ENCODE measurements at places on chromosomes 16 and 17.

DNA sequence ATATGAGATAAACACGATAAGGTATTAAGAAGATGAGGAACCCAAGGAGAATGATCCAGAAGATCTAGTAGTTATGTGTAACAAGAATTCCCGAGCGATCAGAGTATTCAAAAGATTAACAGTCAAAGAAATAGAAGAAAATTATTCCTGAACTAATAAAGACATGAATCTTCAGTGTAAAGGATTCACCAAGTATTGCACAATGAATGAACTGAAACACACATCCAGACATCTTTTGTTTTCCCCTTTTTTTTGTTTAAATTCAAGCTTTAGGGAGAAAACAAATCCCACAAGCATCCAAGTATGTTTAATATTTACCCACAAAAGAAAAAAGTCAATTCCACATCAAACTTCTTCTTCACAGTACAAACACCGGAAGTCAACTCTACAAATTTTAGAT is 23.7 kb upstream of the MYOCD start:
- no peak for DNase-seq

- no peak for DNase-seq
Measured at GRCh38 chr17:70375406-70375805, 206.1 kb downstream of the KCNJ2 start.

DNA sequence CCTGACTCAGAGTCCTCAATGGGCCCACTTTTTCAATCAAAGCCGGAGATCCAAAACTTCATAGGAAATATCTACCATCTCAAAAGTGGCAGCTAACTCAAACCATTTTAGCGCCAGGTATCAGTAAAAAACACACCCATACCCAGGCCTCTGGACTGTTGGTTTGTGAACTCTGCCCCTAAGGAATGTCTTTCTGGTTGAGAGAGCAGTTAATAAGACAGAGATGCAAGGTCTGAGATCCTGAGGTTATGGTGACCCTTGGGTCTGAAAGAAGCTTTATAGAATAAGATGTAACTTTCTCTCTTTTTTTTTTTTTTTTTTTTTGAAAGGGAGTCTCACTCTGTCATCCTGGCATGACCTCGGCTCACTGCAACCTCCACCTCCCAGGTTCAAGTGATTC is 350.5 kb downstream of the SOX9 start:
- no peak for DNase-seq

GRCh38 chr16:50568187-50568815 is 20.1 kb downstream of the NKD1 start:
- no peak for DNase-seq

- no peak for DNase-seq
Measured at GRCh38 chr17:12058535-12058934, 37.9 kb downstream of the MAP2K4 start.

DNA sequence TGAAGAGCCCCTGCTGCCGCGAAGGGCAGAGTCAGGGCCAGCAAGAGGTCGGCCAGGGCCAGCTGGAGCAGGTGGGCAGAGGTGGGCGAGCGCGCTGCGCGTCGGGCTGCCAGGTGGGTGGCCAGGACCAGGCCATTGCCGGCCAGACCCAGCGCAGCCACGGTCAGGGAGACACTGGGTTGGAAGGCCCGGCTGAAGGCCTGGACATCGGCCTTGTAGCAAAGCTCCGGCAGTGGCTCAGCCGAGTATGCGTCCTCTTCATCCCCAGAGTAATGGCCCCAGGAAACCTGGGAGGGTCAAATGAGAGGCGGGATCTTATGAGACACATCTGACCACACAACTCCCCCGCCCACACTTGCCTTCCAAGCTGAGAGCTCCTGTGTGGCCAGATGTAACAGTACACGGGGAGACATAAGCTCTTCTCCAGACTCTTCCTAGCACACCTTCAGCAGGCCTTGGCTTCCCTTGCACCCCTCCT is 1.3 kb downstream of the CCR10 start:
- DNase-seq = no peak

GRCh38 chr17:34579017-34579946 is at the start of gene TMEM132E:
TMEM132E (plus strand) TSS chr17:34579582; CDS start chr17:34581077, 1,495 bp downstream.
- no peak for DNase-seq

GRCh38 chr16:77928096-77928495 is 94.3 kb upstream of the CLEC3A start:
- DNase-seq = no peak

DNA sequence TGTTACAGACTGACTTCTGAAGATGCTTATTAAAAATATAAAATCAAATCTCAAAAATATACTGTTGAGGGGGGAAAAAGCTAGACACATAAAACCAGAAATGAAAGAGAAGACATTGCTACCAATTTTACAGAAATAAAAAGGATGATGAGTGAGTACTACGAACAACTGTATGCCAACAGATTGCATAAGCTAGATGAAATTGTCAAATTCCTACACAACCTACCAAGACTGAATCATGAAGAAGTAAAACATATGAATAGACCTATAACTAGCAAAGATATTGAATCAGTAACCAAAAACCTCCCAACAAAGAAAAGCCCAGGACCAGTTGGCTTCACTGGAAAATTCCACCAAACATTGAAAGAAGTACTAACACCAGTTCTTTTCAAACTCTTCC is 3.5 kb upstream of the CAPNS2 start:
- DNase-seq = no peak

GRCh38 chr16:48501516-48502377 is 108.2 kb downstream of the N4BP1 start:
- DNase-seq = no peak

DNA sequence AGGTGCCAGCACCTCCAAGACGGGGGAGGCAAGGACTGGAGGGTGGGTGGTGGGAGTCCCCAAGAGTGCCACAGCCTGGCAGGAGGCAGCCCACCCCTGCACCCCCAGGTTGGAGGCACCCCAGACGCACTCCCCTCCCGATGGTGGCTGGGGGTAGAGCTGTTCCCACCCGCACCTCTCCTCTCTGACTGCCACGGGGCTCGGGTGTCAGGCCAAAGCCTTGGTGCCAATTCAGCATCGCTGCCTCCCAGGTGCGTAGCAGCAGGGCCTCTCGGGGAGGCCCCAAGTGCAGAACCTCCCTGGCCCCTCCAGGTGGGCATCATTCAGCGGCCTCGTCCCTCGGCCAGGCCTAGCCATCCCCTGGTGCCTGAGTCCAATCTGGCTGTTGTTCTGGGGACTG is 81.1 kb downstream of the ENGASE start:
- no peak for DNase-seq

DNA sequence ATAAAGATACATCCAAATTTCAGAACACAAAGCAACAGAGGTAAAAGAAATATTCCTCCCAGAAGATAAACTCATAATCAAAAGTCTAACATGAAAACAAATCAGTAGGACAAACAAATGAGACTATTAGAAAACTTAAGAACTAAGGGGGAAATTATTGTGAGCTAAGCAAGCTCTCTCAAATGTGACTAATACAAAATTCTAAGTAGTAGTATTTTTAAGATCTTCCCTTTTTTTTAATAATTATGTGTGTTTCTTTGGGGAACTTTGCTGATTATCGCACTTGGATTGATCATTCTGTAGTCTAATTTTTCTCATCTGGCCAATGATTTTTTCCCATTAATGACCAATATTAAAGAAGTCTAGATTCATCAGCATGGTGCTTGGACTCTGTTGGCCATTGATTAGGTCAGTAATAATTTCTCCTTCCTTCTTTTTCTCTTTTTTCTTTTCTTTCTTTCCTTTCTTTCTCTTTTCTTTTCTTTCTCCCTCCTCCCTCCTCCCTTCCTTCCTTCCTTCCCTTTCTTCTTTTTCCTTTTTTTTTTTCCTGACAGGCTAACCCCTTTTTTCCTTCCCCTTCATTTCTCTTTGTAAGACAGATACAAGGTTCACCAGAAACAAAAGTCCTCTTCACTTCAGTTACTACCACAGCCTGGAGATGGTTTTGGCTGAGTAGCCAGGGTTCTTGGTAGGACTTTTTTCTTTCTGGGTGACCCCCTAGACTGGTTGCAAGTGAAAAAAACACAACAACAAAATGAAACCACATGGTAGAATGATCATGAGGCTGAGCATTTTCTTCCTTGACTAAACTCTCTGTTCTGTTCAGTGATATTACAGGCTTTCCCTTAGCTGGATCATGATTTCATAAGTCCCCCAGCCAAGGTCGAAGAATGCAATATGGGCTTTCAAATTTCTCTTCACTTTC is 2.9 kb upstream of the ABCA6 start:
- DNase-seq = no peak

DNA sequence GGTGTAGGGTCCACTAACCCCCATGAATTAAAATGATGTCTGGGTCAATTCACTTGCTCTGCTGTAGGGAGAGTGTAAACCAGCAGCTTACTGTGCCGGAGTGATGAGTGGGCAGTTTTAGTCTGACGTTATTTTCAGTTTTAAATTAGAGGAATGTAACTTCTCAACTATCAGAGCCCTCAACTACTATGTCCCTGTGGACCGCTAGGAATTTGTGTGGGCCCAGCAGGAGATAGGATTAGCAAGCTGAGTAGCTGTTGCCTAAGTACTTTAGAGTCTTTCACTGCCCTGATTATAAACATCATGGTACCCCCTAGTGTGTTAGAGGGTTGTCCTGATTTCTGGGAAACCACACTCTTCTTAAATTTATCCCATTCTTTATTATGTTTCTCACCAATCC is 11.4 kb downstream of the MARVELD3 start:
- no peak for DNase-seq

DNA sequence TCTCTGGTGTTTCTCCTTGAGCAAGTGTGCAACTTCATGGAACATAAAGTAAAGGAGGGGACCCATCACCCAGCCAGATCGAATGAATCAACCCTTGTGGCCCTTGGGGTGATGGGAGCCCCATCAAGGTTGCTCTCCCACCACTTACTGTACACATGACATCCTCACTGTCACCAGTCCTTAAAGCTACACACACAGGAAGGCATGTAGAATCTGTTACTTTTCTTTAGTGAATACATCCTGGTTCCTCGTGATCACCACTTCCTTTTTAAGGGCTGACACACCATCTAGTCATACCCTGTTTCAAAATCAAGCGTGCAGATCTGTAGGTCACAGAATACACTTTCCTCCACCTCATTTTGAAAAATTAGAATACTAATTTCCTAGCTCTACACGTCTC is 22.6 kb upstream of the MPHOSPH6 start:
- no peak for DNase-seq

GRCh38 chr16:88368994-88369393 is 13.8 kb upstream of the ZNF469 start:
- DNase-seq = no peak

GRCh38 chr16:89094252-89094879 is 714 bp downstream of the ACSF3 start:
- no peak for DNase-seq

DNA sequence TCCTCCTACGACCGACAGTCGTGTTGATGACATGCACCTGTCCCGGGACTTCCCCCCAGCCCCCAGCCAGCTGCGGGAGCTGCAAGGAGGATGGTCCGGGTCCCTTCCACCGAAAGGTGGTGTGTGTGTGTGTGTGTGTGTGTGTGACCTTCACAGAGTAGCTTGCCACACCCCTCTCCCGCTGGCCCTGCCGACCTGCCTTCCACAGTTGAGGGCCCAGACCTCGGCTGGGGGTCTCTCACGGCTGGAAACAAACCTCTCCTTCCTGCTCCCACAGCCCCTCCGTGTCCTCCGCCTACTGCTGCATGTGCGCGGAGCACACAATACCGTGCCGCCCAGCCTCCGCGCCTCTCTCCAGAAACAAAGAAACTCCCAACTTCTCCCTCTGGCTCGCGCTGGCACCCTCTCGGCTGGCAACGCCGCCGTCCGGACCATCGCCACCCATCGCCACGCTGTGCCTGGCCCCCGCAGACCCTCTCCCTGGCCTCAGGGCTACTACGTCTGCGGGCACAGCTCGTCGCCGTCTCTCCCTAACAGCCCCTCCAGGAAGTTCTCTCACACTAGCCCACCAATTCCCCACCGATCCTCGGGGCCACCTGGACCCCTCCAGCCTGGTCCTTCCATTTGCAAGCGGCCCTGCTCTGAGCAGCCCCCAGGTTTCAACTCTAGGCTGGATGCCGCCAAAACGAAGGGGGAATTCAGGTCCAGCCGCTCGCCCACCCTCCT is 81.2 kb downstream of the TIMM22 start:
- DNase-seq = no peak

DNA sequence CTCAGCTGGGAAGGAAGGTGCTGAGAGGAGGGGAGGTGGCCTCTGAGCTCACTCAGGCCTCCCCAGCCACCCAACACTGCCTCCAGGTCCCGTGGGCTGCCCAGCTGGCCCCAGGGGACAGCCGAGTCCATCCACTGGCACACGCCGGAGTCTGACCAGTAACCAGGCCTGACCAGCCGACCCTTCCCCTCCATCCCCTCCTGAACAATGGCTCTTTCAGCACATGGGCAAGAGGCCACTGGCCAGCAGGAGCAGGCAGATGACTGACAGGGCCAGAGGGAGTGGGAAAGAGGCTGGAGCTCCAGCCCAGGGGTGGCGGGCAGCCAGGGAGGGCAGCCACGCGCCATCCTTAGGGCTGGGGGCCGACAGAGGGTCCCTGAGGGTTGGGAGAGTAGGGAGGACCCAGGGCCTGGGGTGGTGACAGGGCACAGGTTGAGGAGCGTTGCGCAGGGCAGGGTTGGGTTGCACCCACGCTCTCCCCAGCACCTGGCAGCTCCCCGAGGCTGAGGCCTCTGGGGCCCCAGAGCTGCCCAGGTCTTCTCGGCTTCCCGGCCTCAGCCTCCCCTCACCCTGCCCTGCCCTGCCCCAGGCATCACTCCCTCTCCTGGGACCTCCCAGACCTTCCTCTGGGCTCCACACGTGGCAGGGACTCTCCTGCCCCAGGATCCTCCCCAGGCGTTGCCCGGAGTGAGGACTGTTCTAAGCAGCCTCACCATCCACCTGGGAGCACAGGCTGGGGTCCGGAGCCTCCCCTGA is 20.2 kb upstream of the SLC38A10 start:
- no peak for DNase-seq

- no peak for DNase-seq
Measured at GRCh38 chr17:37067555-37068111, 118.9 kb downstream of the AATF start.

DNA sequence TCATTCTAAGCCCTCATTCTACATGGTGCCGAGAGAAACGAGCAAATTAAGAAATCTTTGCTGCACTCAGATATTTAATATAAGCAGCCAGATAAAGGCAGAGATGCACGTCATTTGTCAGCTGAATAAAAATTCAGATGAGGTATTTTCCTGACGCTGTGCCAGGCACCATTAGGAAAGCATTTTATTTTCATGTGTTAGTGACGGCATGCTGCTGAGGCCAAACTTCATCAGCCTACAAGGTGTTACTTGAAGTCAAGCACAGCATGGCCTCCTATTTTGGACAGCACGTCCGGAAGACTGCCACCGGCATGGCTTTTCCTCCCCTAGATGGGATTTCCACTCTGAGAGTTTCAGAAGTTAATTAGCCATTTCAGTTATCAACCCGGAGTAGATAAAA is 70.3 kb downstream of the IRX3 start:
- no peak for DNase-seq

DNA sequence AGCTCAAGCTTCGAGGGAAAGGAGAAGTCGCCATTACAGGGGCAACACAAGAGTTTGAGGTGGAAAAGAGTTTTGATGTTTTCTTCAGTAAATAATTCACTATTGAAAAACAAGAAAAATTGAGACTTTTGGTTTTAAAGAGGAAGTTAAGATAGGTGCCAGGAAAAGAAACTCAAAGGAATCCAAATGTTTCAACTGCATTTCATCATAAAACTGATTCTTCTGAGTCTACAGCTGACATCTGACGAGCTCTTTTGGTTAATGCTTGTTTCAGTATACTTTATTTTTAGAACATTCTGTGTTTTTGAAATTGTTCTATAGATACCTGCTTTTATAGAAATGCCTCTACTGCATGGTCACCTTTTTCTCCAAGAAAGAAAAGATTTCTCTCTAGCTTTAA is 54.0 kb downstream of the ERN1 start:
- no peak for DNase-seq

GRCh38 chr16:52294660-52295059 is 252.3 kb downstream of the TOX3 start:
- no peak for DNase-seq

GRCh38 chr16:82653550-82654511 is 27.1 kb downstream of the CDH13 start:
- DNase-seq = no peak
